ENCODE measurements at places on chromosomes 5 and 9. TPM values are rescaled to one million over a fixed set of nuclear protein-coding genes. Genes with fewer than 3 reads are reported as not detected.

GRCh38 chr9:36798350-36799065 lies 225.8 kb downstream of the MELK start:
- DNase-seq: no peak

DNA sequence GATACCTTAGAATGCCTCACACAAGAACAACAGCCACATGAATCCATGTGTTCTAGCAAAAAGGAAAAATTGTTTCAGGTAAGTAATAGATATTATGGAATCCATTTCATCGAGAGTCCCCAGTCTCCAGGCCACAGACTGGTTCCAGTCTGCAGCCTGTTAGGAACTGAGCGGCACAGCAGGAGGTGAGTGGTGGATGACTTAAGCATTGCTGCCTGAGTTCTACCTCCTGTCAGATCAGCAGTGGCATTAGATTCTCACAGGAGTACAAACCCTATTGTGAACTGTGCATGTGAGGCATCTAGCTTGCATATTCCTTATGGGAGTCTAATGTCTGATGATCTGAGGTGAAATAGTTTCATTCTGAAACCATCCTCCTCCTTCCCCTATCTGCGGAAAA lies 207.0 kb downstream of the CSNK1G3 start:
- no peak for DNase-seq

- peak; percentile 86 for DNase-seq
Measured at GRCh38 chr5:74206579-74207550, 433.7 kb downstream of the ENC1 start.

DNA sequence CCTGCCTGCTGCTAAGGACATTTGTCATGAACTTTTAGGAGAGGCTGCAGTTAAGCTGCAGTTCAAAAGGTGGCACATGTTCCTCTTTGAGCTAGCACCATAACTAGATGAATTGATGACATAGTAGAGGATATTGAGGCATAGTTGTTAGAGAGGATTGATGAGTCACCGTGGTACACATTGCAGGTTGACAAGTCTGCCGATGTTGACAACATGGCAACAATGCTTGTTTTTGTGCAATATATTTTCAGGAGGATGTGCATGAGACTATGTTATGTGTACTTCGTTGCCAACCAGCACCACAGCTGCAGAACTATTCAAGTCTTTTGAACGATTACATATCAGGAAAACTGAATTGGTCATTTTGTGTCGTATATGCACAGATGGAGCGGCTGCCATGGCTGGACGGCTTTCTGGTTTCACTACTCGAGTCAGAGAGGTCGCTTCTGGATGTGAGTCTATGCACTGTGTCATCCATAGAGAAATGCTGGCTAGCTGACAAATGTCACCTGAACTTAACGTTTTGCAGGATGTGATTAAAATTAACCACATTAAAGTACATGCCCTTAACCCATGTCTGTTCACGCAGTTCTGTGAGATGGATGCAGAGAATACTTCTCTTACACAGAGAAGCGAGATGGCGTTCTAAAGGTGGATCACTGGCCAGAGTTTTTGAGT lies 24.2 kb downstream of the ANP32B start:
- no peak for DNase-seq

DNA sequence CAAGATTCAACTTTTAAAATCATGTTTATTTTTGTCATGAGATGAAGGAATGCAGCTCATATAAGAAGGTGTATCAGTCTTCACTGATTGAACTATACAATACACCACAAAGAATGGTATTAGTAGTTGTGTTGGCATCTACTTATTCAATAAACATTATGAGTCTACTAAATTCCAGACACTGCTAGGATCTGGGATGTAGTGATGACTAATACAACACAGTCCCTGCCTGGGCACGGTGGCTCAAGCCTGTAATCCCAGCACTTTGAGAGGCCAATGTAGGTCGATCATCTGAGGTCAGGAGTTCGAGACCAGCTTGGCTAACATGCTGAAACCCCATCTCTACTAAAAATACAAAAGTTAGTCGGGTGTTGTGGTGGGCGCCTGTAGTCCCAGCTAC lies 171.4 kb upstream of the NFIB start:
- no peak for DNase-seq

DNA sequence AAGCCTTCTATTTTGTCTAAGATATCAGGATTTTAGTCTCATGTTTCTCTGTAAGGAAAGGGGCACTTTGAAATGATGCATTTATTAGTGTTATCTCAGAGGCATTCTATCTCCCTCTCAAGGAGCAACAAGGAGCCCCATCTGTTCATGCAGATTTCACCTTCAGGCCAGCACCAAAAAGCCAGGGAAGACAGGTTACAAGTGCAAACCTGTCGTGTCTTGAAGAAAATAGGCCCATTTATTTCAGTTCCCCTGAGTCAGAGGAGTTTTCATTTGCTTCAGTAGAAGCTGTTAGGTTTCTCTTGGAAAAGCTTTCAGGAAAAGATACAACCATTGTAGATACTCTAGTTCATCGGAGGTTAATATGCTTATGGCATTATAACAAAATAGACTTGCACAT lies 97.2 kb downstream of the SPOCK1 start:
- no peak for DNase-seq

DNA sequence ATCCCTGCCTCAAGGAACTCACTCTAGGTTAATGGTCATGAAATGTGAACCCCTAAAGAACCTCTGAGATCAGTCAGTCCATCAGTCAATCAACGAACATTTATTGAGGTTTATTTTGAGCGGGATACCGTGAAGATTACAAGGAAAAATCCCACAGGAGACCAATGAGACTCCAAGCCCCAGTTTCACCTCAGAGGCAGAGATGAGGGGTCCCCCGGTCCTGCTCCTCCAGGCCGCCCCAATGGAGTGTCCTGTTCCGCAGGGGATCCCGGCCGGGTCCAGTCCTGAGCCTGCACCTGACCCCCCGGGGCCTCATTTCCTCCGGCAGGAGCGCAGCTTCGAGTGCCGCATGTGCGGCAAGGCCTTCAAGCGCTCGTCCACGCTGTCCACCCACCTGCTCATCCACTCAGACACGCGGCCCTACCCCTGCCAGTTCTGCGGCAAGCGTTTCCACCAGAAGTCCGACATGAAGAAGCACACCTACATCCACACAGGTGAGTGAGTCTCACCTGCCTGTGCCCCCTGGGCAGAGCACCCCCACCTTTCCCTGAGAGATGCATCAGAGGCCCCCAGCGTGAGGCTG lies 11.0 kb downstream of the GFI1B start:
- DNase-seq: no peak

DNA sequence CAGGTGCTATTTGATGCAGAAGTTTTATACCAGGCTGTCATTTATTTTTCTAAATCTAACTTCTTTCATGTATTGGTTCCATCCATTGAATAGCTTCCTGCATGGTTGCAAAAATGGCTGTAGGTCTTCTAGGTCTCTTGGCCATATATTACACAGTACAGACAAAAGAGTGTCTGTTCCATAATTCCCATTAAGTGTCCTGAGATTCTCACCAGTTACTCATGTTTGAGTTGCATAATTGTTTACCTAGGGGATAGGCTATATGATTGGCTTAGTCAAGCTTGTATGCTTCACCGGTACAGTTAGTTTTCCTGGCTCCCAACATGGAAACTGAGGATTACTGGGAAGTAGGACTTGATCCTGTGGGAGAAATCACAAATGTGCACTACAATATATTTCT lies 399.4 kb upstream of the NUDT12 start:
- DNase-seq: no peak

DNA sequence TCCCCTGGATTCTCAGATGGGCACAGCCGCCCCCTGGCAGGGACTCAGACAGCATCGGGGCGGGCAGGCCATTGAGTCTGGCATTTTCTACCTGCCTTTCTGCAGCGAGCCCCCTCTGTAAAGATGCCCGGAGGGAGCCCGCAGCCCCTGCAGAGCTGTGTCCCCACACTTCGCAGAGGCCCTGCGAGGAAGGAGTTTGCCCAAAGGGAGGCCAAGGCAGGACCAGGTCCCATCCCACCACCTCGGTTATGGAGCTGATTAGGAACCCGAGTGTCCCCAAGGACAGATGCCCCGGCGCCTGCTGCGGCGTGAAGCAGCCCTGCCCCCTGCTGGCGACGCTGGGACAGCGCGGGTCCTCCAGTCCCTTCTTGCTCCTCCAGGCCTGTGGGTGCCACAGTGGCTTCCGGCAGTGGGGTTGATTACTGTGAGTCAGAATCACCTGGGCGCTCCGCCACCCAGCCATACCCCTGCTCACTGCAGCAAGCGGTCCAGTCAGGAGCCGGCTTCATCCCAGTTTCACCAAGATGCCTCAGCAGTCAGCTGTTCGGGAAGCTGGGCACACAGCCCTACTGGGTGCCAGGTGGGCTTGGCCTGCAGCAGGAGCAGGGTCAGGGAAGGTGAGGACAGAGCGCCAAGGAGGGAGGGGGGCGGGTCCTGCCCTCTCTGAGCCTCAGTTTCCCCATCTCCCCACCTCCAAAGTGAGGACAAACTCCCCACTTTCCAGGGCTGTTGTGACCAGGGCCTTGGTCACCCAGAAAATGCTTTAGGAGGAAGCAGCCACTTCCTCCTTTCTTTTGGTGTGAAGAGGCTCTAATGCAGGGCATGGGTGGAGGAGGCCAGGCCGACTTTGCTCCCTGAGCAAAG lies 117.2 kb downstream of the RXRA start:
- DNase-seq: peak; percentile 96

GRCh38 chr5:88480801-88481499 lies 212.3 kb upstream of the TMEM161B start:
- no peak for DNase-seq

- no peak for DNase-seq
Measured at GRCh38 chr5:177611446-177612214, 11.7 kb downstream of the B4GALT7 start.

DNA sequence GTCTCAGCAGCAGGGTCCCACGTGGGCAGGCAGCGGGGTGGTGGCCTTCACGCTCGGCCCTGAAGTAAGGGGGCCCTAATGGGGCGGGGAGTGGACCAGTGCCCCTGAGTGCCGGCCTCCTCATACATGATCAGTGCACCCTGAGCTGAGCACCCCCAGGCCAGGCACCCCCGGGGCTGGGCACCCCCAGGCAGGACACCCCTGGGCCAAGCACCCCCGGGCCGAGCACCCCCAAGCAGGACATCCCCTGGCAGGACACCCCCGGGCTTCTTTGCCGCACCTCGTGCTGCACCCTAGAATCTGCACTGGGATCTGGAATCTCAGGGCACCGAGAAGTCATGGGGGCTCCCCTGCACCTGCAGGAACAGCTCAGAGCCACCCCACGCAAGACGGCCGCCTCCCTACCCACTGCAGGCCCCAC lies 51.4 kb downstream of the EXD3 start:
- peak; percentile 38 for DNase-seq

DNA sequence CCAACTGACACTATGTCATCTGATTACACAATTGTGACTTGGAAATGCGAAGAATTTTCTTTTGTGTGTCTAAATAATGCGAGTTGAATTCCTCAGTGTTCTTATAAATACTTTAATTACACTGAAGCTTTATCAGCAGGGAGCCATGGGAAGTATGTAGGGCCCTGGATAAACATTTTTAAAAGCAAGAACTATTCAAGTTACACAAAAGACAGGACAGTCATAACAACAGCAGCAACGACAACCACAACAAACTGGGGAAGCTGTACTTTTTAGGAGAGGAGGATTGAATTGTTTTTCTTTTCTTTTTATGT lies 250.3 kb upstream of the ZNF608 start:
- DNase-seq: no peak

DNA sequence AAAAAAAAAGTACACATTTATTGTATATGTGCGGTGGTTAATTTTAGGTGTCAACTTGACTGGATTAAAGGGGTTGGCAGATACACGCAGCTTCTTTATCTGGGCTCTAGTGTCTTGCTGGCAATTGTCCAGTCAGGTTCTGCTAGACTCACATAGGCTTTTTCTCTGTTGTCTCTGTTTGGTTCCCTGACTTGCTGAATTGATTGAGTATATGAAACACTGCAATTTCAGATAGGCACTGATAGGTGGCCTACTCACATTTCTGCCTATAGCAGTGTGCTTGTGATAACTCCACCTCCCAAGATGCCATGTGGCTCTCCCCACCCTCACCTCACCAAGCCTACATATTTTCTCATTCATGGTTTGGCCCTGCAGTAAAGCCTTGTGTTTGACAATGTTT lies 52.5 kb downstream of the AOPEP start:
- no peak for DNase-seq

DNA sequence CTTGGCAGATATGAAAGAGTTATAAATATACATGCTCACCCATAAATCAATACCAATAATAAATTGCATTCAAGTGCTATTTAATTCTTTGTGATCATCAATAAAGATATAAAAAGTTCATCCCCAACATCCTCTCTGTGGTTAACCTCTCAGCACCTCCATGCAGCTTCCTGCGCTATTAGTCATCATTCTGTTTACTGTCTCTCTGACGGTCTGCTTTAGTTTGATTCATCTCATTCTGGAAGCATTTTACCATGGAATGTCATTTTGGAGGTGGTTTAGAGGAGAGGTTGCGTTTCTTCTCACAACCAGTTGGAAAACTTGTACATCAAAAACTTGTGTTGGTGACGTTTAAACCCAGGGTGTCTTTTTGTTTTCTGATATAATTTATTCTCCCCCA lies 486.6 kb downstream of the BRINP1 start:
- DNase-seq: no peak

GRCh38 chr9:34069831-34070230 lies 21.1 kb upstream of the UBAP2 start:
- DNase-seq: no peak

DNA sequence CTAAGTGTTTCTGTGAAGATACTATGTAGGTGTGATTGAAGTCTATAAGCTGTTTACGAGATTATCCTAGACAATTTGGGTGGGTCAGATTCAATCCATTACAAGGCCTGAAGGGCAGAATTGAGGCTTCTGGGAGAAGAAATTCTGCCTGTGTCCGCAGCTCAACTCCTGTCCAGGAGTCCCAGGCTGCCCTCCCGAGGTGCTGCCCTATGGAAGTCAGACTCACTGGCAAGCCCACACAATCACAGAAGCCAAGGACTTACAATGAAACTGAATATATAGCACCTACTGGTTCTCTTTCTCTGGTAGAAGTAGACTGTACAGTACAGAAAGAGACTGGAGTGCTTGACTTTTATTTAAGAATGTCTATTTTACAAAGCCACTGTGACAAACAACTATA lies 74.5 kb downstream of the EPB41L4A start:
- DNase-seq: no peak

DNA sequence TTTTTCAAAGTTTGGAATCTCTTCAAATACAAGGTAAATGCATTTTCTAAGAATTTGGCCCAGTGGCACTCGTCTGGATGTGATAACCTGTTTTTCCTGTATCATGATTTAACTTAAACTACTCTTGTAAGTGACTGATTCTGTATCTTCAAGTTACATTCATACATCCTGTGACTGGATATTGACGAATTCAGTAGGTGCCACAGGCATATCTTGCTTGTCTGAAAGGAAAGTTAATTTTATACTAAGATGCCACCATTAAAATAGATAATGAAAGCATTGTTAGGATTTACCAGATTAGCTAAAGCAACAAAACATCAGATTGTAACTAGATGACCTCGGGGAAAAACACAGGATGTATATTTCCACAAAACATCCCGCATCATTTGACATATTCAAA lies 175.3 kb upstream of the ZNF608 start:
- no peak for DNase-seq

Gene COMMD10
- total RNA-seq: 15.0 TPM

Gene ZFP37
- total RNA-seq: 1.6 TPM

Gene LCN15
- not detected for total RNA-seq

Gene XPA
- total RNA-seq: 17.6 TPM

Gene C6
- total RNA-seq: 0.17 TPM

Gene SLC6A7
- total RNA-seq: not detected

Gene MOB3B
- total RNA-seq: 1.1 TPM

Gene PGM5
- total RNA-seq: 17.6 TPM

Data from psoas muscle (tissue), 8 donors.